ENCODE measurements at places on chromosomes 1 and 21.

DNA sequence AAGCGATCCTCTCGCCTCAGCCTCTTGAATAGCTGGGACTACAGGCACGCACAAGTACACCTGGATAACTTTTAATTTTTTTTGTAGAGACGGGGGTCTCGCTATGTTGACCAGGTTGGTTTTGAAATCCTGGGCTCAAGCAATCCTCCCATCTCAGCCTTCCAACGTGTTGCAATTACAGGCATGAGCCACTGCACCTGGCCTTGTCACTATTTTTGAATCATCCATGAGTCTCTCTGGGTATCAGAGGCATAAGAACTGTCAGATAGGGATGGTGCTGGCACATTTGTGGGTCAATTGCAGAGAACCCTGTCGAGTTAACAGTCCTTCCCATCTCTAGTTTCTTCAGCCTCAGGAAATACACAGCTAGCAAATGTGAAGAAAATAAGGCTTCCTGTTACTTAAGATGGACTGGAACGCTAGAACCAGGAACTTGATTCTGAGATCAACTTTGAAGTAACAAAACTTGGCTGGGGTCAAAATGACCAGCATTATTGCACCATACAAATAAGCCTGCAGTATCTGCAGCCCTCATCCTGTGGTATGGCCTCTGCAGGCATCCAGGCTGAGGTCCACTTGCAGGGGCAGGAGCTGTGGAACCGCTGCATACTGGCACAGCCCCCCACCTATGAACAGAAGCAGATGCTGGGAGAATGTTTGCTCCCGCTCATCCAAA, 124.3 kb upstream of the GADD45A start:
- no peak for DNase-seq

DNA sequence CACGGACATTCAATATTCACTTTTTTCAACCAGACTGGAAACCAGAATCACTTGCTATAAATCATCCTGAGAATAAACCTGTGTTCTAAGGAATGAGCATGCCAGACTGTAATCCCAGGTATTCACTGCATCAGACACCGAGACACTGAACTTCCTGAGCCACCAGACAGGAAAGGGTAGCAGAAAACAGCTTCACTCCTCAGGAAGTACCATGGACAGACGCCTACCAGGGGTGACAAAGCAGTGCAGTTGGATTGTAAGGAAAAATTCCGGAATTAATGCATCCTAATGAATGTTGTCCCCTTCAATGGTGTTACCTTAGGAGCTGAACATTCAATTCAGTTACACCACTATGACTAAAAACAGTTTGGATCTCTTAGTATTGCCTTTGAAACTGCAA, 156.1 kb downstream of the PIGK start:
- no peak for DNase-seq

- DNase-seq, result no peak
These were observed 37.7 kb upstream of the IGSF5 start for GRCh38 chr21:39707316-39707715.

DNA sequence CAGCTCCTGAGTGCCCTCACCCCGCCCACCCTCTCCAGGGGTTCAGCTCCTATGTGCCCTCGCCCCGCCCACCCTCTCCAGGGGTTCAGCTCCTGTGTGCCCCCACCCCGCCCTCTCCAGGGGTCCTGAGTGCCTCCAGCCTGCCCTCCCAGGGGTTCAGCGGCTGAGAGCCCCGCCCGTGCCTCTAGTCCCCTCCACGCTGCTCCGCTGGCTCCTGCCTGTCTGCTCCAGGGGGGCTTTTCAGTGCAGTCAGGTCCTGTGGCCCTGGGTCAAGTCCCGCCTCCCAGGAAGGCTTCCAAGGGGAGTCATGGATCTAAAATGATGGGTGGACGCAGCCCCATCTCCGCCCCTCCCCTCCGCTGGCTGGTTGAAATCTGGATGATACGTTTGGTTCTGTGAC, 33.8 kb downstream of the SLX9 start:
- no peak for DNase-seq

- DNase-seq, result no peak
These were observed 3.0 kb downstream of the ATF6 start for GRCh38 chr1:161768986-161769672.

DNA sequence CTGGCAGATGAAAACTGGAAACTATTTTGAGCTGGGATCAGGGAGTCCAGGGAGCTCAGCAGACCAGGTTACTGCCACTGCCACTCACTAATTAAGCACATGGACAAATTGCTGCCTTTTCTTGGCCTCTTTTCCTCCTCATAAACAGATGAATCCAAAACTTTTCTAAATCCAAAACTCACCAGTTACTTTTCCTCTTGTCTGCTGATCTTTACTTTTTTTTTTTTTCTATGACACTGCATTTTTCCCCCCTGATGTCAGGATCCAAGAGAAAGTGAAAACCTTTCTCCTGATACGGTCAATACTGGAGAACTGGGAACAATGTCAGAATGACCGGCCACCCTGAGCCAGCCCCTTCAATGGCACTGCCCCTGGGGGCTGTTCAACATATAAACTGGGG, 405.8 kb downstream of the DUSP10 start:
- no peak for DNase-seq

DNA sequence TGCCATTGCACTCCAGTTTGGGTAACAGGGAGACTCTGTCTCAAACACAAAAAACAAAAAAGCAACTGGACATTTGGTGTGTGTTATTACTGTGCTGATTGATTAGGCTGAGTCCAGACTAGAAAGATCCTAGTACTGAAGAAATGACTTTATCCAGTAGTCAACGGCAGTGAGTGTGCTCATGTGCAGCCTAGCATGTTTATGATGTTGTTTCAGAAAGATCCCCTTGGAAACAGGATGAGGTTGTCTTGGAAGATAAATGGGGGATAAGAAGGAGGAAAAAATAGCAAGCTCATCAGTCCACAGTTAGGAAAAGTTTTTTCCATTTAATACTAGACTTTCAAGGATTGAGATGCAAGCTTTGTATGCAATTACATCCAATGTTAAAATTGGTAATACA, 14.3 kb downstream of the RUSC1 start:
- DNase-seq, result no peak

GRCh38 chr1:162366671-162367070, 10.0 kb downstream of the SPATA46 start:
- no peak for DNase-seq

GRCh38 chr1:224569276-224569675, 46.8 kb upstream of the CNIH3 start:
- no peak for DNase-seq

- no peak for DNase-seq
These were observed 5.2 kb upstream of the RERE start for GRCh38 chr1:8822373-8823294.

GRCh38 chr1:63746129-63746864, 27.5 kb upstream of the ROR1 start:
- no peak for DNase-seq

GRCh38 chr1:15088281-15088971, 65.1 kb upstream of the TMEM51 start:
- DNase-seq, result no peak

- no peak for DNase-seq
These were observed 53.1 kb upstream of the FMO3 start for GRCh38 chr1:171037626-171038025.

GRCh38 chr1:198577444-198577843, 37.0 kb upstream of the ATP6V1G3 start:
- DNase-seq, result no peak

DNA sequence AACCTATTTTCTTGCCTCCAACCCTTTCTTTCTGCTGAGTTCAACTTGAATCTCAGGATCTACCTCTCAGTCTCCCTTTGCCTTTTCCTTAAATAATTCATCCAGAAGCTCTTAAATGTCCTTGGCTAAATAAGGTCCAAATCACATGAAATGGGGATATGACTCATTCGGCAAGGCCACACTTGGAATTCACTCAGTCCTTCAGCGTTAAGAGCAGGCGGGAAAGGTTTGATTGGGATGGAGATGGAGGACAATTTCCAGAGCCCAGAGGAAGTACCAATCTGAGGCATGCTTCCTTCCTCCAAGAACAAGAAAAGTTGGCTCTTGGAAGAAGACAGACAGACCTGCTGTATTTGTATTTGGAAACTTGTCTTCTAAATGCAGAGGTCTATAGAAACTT, 128.5 kb downstream of the PROX1 start:
- DNase-seq, result no peak

DNA sequence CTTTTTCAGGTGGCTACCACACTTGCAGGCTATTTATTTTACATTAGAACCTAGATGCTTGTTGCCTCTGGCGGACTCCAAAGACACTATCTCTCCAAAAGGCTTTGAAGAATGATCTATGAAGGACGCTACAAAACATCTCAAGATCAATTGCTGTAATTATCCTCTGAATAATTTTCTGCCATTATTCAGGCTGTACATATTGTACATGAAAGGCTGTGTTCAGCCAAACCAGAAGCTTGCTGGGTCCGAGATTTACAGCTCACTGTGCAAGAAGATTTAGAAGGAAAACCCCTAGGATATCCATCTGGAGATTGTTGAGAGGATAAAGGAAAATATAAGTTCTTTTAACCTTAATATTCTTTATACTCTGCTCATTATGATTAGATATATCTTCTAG, 523.6 kb upstream of the PLXNA2 start:
- DNase-seq, result no peak

GRCh38 chr21:42939582-42940413, 14.4 kb upstream of the ERVH48-1 start:
- DNase-seq, result no peak

- DNase-seq, result no peak
These were observed 1.3 kb downstream of the GPR3 start for GRCh38 chr1:27393641-27394281.

- DNase-seq, result peak; percentile 84
These were observed 4.1 kb downstream of the AXDND1 start for GRCh38 chr1:179369751-179370341.

DNA sequence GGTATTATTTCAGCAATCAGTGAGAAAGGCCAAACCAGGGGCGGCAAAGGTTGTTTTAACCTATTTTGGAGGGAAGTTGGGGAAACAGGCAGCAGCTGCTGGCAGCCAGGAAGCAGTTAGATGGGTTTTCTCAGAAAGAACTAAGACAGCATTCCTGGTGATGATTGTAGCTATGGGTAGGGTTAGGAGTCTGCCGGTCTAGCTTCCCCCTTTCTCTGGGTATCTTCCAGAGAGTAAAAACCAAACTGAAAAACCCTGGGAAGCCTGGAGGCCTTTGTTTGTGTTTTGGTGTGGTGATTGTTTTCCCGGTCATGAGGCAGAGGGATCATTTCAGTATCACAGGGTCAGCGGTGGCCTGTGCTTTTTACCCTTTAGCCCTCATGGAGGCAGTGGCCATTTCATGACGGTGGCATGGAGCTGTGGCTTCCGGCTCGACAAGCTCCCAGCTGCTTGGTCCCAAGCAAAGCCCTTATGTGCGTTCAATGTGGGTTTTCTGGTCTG, 19.5 kb upstream of the TNFRSF1B start:
- DNase-seq, result no peak

DNA sequence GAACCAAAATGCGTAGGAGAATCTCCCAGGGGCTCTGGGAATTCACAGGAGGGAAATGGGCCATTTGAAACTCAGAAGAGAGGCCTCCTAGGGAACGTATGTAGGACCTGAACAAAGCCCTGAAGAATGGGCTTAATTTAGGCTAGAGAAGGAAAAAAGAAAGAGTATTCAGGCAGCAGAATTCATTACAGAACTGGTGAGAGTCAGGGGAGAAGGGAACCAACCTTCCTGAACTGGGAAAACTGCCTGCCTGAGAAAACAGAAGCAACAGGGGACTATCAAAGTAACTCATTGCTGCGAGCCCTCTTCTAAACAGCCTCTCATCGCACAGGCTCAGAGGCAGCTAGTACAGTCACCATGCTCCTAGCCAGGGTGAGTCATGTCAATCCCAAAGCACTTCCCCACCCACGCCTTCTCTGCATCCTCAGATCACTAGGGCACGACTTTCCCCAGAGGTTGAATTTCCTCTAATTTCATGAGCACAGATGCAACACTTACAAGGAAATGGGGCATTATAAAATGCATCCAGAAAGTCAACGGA, 98.1 kb downstream of the ADSS2 start:
- DNase-seq, result no peak

DNA sequence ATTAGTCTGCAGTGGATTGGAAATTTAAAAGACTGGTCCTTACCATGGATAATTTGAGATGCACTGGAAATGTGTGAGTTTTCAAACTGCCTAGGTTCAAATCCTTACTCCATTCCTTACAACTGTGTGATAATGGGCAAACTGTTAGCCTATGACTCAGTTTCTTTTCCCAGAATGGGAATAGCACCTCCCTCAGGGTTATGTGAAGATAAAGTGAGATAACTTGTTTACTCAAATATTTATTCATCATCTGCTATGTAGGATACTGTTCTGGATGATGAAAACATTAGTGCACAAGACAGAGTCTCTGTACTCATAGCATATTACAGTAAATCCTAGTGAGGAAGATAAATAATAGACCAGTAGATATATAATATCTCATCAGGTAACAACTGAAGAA, 28.6 kb downstream of the LRIG2 start:
- DNase-seq, result no peak

- peak; percentile 23 for DNase-seq
These were observed 120.9 kb downstream of the KCNN3 start for GRCh38 chr1:154749078-154749760.

DNA sequence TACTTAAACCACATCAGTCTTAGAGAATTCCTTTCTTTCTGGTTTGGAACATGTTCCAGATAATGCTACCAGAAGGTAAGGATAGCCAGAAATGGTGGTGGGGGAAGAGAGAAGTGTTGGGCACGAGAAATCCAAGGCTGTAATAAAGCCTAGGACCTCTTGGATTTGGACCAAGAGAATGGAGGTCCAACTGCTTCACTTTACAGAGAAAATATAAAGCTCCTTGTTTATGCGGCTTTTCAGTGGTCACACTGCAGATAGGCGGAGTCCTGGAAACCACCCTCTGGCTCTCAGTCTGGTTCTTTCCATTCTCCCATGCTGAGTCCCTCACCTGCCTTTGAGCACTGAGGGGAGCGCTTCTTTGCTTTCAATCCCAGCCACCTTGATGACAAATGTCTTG, 87.8 kb downstream of the ADCY10 start:
- DNase-seq, result no peak

- peak; percentile 56 for DNase-seq
These were observed 16.0 kb upstream of the EPS15 start for GRCh38 chr1:51535006-51535592.

DNA sequence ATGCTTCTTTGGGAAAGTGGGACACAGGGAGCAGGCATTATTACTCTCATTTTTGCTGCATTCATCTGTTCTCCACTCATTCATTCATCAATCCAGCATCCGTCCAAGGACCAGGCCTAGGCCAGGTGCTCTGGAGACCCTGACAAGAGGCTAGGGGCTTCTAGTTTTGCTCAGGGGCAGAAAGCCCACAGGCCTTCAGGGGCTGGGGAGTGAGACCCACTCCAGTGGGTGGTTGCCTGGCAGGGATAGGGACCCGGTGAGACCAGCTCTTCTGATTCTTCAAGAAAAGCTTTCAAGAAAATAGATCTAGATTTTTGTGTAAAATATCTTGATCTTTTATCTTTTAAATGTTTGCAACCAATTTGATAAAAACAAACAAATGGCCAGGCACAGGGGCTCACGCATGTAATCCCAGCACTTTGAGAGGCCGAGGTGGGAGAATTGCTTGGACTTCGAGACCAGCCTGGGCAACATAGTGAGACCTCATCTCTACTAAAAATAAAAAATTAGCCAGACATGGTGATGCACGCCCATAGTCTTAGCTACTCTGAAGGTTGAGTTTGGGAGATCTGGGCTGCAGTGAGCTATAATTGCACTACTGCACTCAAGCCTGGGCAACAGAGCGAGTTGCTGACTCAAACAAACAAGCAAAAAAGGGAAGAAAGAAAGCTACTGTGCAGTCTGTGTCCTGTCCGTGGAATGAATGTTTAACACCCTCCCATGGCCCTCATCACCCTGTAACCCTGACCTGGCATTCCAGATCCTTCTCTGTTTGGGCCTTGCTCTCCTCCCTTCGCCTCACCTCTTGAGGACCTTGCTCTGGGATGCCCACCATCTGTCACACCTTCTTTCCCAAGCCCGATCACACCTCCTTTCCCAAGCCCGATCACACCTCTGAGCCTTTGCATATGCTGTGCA, 17.3 kb upstream of the LRP8 start:
- DNase-seq, result no peak
